ENCODE measurements at places on chromosomes 3 and 15.

- DNase-seq, result no peak
These were observed 74.8 kb downstream of the AQP9 start for GRCh38 chr15:58212909-58213526.

- DNase-seq, result no peak
These were observed 410.5 kb downstream of the LSAMP start for GRCh38 chr3:116034794-116035193.

DNA sequence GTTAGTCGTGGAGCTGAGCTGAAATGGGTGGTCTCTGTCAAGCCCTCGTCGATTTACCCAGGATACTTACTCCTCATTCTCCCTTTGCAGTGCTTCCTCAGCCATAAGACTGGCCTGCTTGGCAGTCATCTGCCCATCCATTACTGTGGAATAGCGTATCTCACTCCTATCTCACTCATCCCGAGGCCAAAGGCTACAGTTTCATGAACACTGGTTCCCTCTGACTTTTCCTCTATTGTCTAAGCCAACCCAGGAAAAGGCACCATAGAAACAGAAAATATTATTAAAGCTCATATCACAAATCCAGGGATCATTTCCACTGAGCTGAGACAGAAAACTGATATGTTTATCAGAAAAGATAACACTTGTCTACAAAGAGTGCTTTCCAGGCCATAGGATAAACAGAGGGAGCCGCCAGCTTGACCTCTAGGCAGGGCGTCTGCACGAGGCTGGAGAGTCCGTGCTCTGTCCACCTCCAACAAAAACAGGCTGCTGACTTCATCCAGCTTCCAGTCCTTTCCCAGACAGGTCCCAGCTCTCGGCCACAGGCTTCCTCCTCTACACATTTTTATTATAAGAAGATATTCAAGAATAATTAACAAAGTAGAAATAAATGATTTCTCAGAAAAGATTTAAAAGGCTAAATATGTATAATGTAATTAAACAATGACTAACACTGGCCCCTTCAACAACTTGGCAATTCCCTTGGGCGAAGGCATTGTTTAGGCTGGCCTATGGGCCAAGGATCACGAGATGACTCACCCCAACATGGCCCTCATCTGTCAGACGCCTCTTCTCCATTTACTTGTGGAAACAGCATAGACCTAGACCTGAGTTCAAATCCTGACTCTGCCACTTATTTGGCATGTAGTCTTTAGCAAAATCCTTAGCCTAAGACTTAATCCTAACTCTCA, 27.4 kb upstream of the BOC start:
- DNase-seq, result no peak

GRCh38 chr15:28116521-28117431, 17.7 kb upstream of the OCA2 start:
- DNase-seq, result no peak

GRCh38 chr3:173739726-173740125, 342.2 kb downstream of the NLGN1 start:
- no peak for DNase-seq

Data from NCI-H187 (cell line).